ENCODE measurements at places on chromosomes 6 and 20.

- no peak for DNase-seq
Measured at GRCh38 chr6:111802015-111802414, 71.2 kb downstream of the FYN start.

- DNase-seq: peak; percentile 33
Measured at GRCh38 chr6:25332655-25333071, 53.5 kb downstream of the CARMIL1 start.

DNA sequence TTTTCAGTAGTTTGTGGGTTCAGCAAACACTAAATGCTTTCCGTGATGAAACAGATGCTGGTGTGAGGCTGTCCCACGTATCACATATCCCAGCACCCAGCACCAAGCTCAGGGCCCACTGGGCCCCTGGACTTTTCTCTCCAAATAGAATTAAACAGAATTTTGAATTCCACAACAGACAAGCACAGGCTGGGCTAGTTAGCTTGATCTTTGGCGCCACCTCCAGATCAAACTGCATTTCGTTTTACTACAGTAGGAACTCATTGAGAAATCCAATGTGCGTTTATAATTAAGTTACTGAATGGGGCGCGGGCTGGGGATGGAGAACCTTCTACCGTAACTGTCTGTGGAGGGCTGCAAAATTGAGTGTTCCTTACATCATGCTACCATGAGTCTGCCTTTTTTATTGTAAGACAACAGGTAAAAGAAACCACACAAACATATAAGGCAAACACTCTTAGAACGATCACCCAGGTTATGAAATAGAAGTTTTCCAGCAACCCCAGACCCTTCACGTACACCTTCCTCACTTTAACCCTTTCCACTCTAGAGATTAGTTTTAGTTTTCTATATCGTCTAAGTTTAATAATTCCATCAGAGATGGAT, 107.8 kb downstream of the ZFP64 start:
- peak; percentile 71 for DNase-seq

- DNase-seq: no peak
Measured at GRCh38 chr6:169791721-169792131, 40.3 kb downstream of the ERMARD start.

DNA sequence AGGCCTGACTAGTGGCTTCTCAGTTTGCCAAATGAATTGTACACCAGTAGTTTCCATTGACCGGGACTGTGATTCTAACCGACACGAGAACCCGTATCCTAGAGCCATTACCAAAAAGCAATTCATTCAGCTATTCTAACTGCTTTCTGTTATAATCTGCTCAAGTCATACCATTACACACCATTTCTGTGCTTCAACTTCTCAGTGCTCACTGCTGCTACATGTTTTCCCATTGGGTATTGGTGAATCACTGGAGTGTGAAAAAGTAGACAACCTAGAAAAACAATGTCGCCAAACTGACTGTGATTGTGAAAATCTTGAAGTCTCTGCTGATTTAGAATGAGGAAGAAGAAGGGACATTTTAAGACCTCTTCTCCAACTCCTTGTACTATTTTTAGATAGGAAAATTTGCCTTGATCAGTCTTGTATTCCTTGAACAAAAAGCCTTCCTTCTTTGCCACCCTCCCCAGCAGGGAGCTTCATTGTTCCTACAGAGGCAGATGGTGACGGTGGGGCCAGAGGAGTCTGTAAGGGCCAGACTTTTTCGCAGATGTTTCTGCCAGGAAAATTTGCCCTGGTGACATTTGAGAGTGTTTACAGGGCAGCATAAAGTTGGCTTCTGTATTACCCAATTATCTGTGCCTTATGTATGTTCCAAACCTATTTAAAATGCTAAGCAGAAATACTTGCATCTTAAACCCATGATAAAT, 31.7 kb upstream of the MAP3K4 start:
- DNase-seq: no peak

DNA sequence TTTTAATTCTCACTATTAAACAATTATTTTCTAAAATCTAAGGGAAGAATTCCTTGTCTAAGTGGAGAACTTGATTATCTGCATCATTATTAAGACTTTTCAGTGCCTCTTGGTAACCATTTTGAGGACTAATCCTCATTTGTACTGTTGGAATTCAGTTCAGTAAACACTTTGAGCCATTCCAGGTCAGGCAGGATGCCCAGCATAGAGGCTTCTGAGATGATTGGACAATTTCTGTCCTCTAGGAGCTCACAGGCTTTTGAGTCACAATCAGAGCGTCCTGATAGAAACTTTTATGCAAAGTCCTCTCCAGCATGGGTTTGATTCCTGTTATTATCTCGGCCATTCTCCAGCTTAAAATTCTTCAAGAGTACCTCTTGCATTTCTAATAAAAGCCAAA, 1304.6 kb downstream of the EPHA7 start:
- DNase-seq: no peak

GRCh38 chr6:50819466-50819903, 814 bp downstream of the TFAP2B start:
- DNase-seq: peak; percentile 44

GRCh38 chr6:31068669-31069340, 43.6 kb downstream of the C6orf15 start:
- DNase-seq: peak; percentile 70

DNA sequence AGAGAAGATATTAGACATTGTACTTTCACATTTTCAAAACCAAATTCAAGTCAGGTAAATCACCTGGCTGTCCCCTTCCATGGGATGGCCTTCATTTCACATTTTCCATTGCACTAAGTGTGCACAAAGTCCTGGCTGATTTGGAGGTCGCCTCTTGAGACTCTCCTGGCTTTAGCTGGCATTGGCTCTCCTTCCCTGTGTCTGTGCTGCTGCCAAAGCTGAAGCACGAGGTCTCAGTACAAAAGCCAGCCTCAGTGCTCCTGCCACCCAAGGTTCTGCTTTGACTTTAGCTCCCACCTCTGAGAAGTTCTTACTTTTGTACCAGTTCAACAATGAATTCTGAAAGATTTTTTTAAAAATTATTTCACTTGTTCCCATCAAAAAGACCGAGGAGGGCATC, 289.2 kb upstream of the CNR1 start:
- DNase-seq: no peak

DNA sequence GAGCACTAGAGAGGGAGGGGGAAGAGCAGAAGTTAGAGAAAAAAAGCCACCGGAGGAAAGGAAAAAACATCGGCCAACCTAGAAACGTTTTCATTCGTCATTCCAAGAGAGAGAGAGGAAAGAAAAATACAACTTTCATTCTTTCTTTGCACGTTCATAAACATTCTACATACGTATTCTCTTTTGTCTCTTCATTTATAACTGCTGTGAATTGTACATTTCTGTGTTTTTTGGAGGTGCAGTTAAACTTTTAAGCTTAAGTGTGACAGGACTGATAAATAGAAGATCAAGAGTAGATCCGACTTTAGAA, 2.0 kb downstream of the ID4 start:
- no peak for DNase-seq

- no peak for DNase-seq
Measured at GRCh38 chr6:40959781-40960327, 79.2 kb downstream of the UNC5CL start.

DNA sequence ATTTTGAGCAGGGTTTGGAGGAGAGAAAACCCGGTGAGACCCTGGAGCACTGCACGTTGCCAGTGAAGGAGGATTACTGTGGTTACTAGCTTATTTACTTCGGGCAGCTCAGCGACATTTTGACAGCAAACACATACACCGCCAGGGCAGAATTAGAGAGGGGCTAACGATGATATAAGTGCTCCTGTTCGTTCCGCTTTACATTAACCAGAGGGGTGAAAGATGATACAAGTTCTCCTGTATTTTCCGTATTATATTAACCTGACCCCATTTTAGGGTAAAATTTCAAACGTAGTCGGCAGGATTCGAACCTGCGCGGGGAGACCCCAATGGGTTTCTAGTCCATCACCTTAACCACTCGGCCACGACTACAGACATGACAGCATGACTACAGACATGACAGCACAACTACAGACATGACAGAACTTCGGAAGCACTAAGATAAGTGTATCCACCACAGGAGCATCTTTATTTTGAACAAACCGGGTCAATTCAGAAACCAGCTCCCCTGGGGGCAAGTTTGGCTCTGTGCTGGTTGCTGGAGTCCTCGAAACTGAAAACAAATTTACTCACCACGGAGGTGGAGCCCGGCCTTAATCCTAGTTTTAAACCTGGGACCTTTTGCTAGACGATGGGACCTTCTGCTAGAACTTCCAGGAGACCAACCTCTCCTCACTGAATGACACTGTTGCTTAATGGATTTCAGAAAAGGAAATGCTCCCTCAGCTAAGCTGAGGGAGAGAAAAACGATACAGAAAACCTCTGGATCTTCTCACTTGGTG, 80.4 kb upstream of the ZNF184 start:
- no peak for DNase-seq

- DNase-seq: no peak
Measured at GRCh38 chr6:80259118-80259517, 152.6 kb downstream of the BCKDHB start.

DNA sequence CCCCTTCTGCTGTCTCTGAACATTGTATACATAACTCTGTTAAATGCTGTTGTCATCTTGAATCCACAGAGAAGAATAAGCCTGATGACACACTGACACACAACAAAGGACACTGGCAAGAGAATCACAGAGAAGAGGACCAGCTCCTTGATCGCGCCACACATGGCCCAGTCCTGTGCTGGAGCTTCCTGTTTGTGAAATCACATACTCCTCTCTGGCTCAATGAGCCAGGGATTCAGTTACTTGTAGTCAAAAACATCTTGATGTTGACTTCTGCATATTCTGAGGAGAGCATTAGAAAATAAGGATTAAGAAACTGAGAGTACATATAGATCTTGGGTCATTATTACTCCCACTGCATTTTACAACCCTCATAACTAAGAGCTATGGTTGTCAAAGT, 100.1 kb downstream of the EPB41L2 start:
- DNase-seq: no peak

GRCh38 chr6:140623498-140623897, 1249.0 kb upstream of the CITED2 start:
- DNase-seq: no peak

DNA sequence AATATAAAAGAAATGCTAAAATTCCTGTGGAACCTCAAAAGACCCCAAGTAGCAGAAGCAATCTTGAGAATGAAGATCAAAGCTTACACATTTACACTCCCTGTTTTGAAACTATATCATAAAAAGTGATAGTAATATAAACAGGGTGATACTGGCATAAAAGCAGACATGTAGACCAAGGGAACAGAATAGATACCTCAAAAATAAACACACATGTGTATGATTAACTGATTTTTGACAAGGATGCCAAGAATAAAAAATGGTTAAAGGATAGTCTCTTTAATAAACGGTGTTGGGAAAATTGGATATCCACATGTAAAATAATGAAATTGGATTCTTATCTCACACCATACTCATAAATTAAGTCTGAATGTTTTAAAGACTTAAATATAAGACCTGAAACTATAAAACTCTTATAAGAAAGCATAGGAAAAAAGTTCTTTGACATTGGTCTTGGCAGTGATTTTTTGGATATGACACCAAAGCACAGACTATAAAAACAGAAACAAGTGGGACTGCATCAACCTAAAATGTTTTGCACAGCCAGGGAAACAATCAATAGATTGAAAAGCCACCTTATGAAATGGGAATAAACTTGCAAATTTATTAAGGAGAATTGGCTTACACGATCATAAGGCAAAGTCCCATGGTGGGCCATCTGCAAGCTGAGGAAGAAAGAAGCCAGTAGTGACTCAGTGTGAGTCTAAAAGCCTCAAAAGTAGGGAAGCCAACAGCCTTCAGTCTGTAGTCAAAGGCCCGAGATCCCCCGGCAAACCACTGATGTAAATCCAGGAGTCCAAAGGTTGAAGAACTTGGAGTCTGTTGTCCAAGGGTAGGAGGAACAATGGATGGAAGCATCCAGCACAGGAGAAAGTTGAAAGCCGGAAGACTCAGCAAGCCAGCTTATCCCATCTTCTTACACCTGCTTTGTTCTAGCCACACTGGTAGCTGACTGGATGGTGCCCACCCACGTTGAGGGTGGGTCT, 144.3 kb downstream of the MEI4 start:
- DNase-seq: no peak

DNA sequence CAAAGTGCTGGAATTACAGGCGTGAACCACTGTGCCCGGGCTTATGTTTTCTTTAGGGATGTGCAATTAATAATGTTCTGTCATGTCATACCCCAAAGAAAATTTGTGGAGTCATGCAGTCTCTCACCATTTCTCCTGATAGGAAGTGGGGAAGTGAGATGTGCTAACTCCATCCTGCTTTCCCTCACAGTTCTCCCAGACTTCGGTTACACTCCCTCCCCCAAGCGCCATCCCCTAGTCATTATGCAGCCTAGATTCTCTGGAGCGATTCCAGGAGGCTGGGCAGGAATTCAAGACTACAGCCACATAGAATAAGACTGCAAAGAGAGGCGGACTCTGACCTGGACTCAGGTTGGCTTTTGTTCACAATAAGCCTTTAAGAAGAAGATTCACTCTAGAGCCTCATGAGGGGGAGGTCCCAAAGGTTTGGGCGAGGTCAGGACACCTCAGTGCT, 271.4 kb downstream of the ALDH8A1 start:
- DNase-seq: peak; percentile 81

DNA sequence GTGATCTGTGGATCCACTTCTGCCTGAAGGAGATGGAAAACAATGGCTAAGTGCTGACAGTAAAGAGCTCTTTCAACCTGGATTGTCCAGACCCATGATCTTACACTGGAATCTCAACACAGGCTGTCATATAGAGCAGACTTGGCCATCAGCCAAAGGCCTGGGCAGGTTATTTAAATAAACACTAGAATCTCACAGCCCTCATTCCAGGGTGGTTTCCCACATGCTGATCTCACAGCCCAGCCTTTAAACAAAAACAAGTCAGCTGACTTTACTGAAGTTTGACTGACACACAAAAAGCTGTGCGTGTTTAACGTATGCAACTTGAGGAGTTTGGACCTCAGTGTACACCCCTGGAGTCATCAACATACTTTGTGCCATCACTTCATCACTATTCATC, 28.4 kb downstream of the SYNDIG1 start:
- DNase-seq: no peak

DNA sequence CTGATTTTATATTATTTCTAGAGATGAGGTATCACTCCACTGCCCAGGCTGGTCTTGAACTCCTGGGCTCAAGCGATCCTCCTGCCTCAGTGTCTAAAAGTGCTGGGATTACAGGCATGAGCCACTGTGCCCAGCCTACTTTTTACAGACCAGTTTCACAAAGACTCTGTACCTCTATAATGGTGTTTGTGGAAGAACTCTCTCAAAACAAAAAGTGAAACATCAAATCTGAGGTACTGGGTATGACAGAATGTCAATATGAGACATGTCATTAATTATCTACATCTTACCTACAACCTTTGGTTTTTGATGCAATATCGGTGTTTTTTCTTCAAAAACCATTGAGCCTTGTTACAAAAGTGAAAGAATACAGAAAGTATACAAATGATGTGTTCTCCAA, 49.4 kb upstream of the MCM9 start:
- DNase-seq: no peak

DNA sequence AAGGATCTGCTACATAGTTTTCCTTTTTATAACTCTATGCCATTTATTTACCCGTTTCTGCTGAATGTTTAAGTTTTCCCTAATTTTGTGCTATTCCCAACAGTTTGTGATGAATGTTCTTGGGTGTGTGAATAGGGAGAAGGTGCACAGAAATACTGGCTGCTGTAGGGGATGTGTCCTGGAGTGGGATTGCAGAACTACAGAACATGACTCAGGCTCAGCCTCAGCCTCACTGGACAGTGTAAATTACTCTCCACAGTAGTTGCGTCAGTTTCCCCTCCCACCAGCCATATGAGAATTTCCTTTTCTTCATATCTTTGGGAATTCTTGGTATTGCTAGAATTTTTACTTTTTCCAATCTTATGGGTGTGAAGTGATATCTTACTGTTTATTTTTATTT, 57.0 kb downstream of the SLX4IP start:
- DNase-seq: no peak

- no peak for DNase-seq
Measured at GRCh38 chr6:26105109-26105730, 18.0 kb downstream of the HFE start.

All from right hindlimb (tissue), 1 donor.